Activated CD4-positive, alpha-beta memory T cell treated with anti-CD3 and anti-CD28 coated beads, Interleukin-2, amount 10 ng/mL, durations not matched to agents 7 days and 5 days (primary cell): ENCODE measurements at places on chromosomes 3 and 15. TPM values are rescaled to one million over a fixed set of nuclear protein-coding genes. Genes with fewer than 3 reads are reported as not detected.

The PSTPIP1 gene
- total RNA-seq: 181 TPM

The DOCK3 gene
- 1.6 TPM for total RNA-seq

The CCNB2 gene
- 92.5 TPM for total RNA-seq

The SMCO1 gene
- not detected for total RNA-seq

The STAC gene
- total RNA-seq: not detected
